A549 (cell line): ENCODE measurements at places on chromosomes 11 and 22.

DNA sequence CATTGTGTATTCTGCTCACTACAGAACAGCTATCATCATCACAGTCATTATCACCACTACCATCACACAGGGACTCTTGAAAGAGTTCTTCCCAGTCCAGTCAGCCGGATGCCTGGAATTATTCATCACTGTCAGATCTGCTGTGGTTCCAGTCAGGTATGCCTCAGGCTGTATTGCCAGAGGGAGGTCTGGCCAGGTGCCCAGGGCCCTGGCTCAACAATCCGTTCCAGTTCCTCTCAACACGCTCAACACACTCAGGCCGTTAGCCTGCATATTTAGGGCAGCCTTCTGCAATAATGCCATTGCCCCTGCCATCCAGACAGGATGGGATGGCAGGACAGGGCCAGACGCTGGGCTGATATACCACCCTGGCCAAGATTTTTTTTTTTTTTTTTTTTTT is 28.6 kb upstream of the RASL10A start:
- peak; percentile 28 for DNase-seq

- DNase-seq, result no peak
Observed at GRCh38 chr11:70341881-70342429, 56.4 kb upstream of the CTTN start.

GRCh38 chr22:29799217-29799680 is 32.1 kb downstream of the UQCR10 start:
- peak; percentile 87 for DNase-seq

DNA sequence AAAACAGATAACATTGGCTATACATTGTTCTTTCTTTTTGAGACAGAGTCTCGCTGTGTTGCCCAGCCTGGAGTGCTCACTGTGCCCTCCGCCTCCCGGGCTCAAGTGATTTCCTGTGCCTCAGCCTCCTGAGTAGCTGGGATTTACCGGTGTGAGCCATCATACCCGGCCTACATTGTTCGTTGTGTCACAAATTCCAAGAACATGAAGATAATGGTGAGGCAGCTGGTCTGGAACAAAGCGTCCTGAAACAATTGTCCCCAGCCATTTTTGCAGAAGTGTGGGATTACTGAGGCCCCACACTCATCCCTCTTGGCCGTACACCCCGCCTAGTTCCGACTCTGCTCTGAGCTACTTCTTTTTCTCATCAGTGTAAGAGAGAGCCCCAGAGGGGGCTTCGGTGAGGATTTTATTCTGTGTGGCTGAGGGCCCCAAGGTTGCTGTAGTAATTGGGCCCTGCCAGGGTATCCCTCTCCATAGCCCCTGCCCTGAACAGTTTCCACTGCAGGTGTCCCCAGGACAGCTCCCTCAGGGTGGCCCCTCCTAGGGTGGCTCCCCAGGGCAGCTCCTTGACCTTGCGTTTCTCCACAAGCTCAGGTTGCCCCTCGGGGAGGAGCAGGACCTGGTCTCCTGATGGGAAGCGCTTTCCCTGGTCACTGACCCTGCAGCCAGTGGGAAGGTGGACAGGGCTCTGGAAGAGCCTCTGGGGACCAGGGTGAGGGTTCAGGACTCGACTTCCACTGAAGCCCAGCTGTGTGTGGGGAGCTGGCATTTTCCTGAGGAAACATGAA is 13.1 kb upstream of the ARSA start:
- no peak for DNase-seq

DNA sequence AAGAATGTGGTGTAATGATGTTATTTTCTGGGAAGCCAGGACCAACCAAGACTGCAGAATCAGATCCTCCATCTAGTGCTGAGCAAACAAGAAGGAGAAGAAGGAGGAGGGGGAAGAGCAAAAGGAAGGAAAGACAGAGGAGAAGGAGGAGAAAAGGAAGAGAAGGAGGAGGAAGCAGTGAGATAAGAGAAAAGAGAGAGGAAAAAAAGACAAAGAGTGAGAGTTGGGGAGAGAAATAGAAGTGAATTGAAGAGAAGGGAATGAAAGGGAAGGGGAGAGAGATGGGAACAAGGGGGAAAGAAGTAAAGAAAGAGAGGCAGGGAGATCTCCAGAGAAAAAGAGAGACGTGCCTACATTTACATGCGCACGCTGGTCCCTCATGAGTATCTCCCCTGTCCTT is 153.5 kb downstream of the MN1 start:
- DNase-seq, result no peak

- DNase-seq, result no peak
Observed at GRCh38 chr11:116703421-116703820, 69.4 kb downstream of the BUD13 start.

DNA sequence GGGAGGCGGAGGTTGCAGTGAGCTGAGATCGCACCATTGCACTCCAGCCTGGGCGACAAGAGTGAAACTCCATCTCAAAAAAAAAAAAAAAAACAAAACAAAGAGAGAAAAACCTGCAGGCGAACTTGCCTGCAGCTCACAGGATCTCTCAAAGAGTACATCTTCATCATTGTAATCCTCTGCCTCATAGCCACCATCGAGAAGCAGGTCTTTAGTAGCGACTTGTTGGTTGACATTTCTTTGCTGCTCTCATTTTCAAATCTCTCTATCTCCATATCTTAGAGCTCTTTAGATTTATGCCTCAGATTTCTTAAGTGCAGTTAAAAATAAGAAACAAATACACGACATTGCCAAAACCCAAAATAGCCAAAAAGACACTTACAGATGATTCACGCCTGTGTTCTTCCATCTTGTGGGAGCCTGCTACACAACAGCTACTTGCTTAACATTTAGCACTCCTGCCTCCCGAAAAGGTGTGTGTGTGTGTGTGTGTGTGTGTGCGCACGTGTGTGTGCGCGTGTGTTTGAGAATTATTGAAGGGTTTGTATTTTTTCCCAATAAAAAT is 14.6 kb downstream of the FAM227A start:
- no peak for DNase-seq

- no peak for DNase-seq
Observed at GRCh38 chr22:36741968-36742367, 34.0 kb downstream of the IFT27 start.

GRCh38 chr22:46546466-46547178 is 9.2 kb upstream of the CELSR1 start:
- DNase-seq, result no peak

GRCh38 chr22:21726650-21727049 is 8.9 kb downstream of the YPEL1 start:
- peak; percentile 48 for DNase-seq

- DNase-seq, result peak; percentile 56
Observed at GRCh38 chr11:86182976-86183584, 61.5 kb upstream of the EED start.

DNA sequence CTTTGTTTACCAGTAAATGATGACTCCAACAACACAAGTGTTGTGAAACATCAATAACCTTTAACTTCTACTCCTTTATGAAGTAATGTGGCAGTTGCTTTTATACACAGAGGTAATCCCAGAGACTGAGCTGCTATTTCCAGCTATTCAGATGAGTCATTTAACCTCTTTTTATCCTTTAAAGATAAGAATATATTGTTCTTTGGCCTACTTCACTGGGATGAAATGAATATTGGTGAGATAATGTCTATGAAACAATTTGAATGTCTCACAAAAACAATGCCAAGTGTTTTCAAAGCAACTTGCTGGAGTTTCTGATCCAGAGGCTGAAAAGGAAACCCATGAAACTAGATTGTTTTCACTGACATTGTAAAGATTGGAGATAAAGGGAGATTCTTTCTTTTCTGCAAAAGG is 564.4 kb upstream of the LUZP2 start:
- DNase-seq, result no peak

DNA sequence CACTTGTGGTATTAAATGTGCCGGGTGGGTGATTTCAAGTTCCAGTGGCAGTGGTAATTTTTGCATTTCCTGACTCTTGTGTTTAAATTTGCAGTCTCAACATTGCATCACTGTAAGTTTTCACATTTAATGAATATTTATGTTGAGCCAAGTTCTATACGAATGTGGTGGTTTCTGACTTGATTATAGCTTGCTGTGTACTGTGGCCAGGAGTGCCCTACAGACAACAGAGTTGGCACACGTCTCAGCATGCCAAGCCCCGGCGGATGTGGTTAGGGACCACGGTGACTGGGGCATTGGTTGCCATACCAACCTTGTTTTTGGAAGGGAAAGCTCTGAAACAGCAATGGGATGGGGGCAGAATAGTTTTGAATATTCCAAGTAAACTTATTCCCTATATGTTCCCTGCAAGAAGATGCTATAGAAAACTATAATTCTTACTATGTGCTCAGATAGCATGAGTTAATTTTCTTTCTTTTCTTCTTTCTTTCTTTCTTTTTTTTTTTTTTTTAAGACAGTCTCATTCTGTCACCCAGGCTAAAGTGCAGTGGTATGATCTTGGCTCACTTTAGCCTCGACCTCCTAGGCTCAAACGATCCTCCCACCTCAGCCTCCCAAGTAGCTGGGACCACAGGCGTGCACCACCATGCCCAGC is 16.0 kb downstream of the ZNRF3 start:
- DNase-seq, result no peak

DNA sequence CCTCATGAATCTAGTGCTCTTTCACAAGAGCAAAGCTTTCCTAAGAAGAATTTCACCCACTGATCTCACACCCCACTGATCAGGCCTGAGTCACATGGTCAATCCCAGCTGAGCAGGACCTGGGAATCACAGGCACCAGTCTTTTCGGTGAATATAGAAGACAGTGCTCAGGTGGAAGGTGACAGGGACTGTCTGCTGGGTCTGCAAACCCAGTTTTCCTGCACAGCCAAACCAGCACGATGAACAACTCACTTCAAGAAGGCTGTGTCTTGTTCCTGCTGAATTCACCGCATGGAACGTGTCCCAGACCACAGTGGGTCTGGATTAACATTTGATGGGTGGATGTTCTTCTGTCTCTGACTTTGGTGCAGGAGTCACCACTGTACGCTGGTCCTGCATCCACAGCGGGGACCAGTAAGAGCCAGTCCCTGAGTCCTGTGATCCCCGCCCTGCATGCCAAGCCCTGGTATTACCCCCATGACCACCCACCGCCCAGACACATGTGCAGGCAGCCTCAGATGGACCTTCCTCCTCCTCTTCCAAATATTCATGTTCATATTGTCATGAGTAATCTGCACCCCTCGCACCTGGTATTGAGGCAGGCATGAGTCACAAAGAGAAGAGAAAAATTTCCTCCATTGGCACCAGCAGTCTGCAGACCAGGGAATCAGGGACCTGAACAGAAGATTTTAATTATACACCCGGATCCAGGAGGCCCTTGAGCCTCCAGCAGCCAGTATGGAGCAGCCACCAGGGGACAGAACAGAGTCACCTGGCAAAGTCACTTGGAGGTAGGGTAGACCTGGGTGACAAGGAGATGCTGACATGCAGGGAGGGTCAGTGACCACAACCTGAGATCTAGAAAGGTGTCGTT is 8.6 kb upstream of the IGLL5 start:
- no peak for DNase-seq

GRCh38 chr11:69682221-69682620 is 7.1 kb upstream of the LTO1 start:
- no peak for DNase-seq

DNA sequence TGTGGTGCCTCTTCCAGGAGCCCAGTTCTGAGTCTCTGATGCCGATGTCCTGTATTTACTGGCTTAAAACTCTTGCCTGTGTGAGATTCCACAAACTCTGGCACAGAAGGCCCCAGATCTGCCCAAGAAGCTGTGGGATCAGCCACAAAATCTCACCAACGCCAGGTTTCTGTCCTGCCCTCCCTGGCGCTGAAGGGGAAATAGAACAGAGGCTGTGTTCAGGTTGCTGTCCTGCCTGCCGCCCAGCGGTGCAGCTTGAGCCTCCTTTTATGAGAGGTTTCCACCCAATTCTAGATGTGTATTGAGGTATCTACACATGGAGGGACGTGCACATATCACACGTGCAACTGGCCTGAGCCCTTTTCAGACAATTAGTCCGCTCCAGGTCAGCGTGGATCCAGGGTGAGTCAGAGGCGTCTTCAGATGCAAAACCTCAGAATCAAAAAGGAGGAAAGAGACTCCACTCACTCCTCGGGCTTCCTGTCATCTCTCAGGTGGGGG is 2.2 kb downstream of the TMEM80 start:
- DNase-seq, result no peak

DNA sequence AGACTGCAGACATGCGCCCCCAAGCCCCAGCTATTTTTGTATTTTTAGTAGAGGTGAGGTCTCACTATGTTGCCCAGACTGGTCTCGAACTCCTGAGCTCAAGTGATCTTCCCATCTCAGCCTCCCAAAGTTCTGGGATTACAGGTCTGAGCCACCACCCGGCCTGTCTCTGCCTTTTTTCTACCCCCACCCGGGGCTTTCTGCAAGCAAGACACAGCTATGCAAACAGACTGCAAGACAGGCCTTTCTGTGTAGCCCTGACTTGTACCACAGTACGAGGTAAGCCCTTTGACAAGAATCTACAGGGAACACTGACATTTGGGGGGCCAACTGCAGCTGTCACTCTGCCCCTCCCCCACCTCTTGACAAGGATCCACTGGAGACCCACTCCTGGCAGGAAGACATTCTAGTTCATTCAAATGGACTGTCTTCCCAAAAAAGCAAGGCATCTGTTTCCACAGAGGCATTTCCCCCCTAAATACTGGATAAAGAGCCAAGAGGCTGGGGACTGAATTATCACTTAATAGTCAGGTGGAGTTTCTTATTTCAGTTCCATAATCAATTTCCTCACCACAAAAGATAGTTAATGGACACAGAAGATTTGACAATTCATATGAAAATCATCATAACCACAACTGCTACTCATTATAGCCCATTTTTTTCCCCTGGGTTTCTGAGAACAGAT is 118.2 kb downstream of the ABTB2 start:
- DNase-seq, result no peak

DNA sequence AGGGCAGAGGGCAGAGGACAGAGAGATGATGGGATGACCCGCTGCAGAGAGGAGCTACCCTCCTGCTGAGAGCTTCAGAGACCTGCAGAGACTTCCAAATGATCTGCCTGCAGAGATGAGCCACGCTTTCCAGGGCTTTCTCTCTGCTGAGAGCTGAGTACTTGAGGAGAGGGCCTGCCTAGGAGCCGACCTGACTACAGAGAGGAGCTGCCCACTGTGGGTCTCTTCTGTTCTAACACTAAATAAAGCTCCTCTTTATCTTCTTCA is 45.9 kb upstream of the SC5D start:
- DNase-seq, result no peak

GRCh38 chr11:132632641-132633124 is 899.6 kb downstream of the OPCML start:
- no peak for DNase-seq

GRCh38 chr22:22022255-22022840 is 39.8 kb upstream of the TOP3B start:
- DNase-seq, result no peak
